ENCODE measurements at places on chromosomes 2 and 18.

GRCh38 chr2:60251247-60251646 lies 302.2 kb downstream of the BCL11A start:
- no peak for DNase-seq

DNA sequence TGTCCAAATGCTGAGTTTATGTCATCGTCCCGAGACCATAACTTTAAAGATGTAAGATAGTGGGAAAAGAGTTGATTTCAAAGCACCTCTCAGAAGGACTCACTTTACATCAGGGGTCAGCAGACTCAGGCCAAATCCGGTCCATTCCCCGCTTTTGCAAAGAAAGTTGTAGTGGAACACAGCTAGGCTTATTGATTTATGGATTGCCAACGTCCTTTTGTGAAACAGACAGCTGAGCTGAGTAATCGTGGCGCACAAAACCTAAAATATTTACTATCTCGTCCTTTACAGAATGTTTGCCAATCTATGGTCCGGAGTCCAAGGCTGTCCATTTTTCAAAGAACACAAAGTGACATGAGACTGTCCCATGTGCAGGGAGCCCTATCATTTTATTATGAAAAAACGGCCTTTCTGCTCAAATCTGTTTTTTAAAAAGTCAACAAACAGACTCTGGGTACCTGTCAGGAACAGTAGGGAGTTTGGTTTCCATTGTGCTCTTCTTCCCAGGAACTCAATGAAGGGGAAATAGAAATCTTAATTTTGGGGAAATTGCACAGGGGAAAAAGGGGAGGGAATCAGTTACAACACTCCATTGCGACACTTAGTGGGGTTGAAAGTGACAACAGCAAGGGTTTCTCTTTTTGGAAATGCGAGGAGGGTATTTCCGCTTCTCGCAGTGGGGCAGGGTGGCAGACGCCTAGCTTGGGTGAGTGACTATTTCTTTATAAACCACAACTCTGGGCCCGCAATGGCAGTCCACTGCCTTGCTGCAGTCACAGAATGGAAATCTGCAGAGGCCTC lies at the start of gene IL1RN:
Gene IL1RN, plus strand, starts transcription at position 754 of the 801 bp plus-strand sequence. Its CDS starts 27 bp downstream, at position 781.
- no peak for DNase-seq

DNA sequence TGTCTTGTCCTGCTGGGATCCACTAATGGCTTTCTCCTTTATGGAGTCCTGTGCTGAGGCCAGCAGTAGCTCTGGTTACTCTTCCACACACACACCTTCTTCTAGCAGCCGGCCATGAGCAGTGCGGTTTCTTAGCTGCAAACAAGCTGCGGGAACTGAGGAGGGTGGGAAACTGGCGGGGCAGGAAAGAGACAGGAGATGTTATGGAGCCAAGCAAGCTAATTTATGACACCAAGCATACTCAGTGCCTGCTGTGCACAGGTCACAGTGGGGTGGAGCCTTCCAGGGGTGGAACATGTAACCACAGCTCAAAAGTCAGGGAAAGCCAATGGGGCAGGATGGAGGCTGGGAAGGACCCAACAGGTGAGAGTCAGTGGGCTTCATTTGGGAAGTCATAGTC lies 180.8 kb downstream of the FAM210A start:
- no peak for DNase-seq

GRCh38 chr18:12307701-12308385 lies at the start of gene TUBB6:
TSS of gene TUBB6 (plus strand) at chr18:12308241. CDS start at chr18:12308293, 52 bp downstream.
- no peak for DNase-seq

GRCh38 chr18:7133181-7133580 lies 15.6 kb upstream of the LAMA1 start:
- no peak for DNase-seq

DNA sequence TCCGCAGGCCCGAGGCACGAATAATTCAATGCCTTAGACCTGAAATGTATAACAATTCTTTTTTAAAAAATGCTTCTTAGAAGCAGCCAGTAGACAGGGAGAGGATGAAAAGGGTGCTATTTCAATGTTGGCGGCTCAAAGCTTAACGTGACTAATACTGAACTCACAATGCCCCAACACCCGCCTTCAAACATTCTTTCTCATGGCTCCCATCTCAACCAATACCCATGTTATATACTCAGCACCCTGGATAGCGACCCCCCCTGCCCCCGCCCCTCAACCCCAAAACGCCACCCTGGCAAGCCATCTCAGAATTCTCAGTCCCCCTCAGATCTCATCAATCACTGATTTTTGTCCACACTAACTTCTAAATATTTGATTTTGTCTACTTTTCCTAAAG lies 4.4 kb downstream of the FBXO41 start:
- no peak for DNase-seq

DNA sequence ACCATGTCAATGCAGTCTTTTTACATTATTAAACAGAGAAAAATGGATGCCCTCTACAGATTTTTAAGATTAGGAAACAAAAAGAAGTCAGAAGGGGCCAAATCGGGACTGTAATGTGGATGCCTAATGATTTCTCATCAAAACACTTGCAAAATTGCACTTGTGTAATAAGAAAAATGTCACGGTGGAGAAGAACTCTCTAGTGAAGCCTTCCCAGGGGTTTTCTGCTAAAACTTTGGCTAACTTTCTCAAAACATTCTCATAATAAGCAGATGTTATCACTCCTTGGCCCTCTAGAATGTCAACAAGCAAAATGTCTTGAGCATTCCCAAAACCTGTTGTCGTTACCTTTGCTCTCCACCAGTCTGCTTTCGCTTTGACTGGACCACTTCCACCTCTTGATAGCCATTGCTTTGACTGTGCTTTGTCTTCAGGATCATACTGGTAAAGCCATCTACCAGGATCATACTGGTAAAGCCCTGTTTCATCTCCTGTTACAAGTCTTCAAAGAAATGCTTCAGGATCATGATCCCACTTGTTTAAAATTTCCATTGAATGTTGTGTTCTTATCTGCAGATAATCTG lies 226.8 kb downstream of the TNS1 start:
- DNase-seq: no peak

GRCh38 chr2:181252262-181253148 lies 204.7 kb upstream of the ITGA4 start:
- DNase-seq: no peak

Data from brain pericyte (primary cell).